ENCODE measurements at places on chromosomes 12 and 14.

DNA sequence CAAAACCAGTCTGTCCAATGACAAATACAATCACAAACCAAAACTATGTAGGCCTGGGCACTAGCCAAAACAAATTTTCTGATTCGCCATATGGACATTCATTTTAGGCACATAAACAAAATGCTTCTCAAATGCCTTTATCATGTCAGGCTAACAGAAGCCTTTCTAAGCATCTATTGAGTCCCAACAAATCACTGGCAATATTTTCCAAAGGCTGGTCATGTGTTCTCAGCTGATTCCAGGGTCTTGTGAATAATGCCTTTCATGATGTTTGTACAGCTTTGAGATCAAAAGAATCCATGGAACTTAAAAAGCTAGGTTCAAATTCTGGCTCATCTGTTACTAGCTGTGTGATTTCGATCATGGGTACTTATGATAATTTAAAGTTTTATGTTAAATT, 16.1 kb downstream of the FSCB start:
- DNase-seq: no peak

DNA sequence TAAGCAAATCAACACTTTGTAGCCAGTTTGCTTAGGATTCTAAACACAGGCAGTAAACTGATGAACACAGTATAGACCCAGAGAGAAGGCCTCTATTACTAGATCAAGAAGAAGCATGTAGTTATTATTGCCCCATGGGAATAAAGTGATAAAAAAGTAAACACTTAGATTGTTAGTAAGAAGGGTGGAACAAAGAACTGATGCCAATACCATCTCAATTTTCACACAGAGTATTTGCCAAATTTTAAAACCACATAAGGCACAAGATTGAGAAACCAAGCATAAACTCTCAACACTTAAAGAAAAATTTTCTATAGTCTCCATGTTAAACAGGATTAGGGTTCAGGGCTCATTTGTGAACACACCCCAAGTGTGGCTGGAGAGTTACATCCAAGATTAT, 77.0 kb upstream of the SYT1 start:
- no peak for DNase-seq

DNA sequence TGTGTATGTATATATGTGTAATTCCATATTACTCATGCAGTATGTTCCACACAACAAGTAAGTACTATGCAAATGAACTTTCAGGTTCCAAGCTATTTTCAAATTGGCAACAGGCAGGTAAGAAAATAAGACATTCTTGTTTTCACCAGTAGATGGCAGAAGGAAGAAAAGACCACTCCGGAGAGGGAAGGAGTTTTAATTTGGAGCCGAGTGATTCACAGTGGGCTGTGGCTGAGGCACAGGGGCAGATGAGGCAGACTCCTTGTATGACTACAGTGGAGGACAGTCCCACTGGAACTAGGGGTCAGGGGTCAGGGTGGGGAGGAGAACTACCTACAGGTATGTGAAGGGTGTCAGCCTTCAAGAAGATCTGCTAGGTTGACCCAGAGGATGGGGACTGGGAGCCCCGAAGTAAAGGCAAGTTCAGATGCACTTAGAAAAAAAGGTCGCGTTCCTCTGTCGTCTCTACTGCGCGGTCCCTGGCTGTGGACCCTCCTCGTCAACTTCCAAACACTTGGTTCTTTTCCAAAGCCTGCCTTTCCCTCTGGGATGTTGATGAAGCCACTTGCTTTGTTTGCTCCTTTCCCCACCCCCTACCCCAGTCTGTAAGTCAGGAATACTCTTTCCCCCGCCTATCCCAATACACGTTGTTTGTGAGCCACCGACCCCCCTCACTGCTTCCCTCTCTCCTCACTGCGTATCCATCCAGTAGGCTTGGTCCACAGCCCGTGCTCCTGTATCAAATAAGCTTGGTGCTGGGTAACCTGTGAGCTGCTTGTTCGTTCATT, 24.1 kb downstream of the DDX47 start:
- peak; percentile 52 for DNase-seq

DNA sequence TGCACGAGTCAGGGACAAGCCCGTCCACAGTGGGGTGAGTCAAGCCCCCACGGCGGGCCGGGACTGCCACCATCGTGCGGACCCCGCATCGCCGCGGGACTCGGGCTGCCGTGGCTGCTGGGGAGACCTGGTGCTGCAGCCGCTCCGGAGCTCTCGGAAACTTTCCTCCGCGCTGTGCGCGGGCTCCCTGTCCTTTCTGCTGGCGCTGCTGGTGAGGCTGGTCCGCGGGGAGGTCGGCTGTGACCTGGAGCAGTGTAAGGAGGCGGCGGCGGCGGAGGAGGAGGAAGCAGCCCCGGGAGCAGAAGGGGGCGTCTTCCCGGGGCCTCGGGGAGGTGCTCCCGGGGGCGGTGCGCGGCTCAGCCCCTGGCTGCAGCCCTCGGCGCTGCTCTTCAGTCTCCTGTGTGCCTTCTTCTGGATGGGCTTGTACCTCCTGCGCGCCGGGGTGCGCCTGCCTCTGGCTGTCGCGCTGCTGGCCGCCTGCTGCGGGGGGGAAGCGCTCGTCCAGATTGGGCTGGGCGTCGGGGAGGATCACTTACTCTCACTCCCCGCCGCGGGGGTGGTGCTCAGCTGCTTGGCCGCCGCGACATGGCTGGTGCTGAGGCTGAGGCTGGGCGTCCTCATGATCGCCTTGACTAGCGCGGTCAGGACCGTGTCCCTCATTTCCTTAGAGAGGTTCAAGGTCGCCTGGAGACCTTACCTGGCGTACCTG, 1.1 kb downstream of the PDE3A start:
- DNase-seq: no peak

- DNase-seq: no peak
Measured at GRCh38 chr12:26359576-26359975, 164.2 kb downstream of the SSPN start.

- no peak for DNase-seq
Measured at GRCh38 chr12:104063712-104064030, 660 bp upstream of the HCFC2 start.

- no peak for DNase-seq
Measured at GRCh38 chr12:114479831-114480230, 73.9 kb upstream of the TBX5 start.

DNA sequence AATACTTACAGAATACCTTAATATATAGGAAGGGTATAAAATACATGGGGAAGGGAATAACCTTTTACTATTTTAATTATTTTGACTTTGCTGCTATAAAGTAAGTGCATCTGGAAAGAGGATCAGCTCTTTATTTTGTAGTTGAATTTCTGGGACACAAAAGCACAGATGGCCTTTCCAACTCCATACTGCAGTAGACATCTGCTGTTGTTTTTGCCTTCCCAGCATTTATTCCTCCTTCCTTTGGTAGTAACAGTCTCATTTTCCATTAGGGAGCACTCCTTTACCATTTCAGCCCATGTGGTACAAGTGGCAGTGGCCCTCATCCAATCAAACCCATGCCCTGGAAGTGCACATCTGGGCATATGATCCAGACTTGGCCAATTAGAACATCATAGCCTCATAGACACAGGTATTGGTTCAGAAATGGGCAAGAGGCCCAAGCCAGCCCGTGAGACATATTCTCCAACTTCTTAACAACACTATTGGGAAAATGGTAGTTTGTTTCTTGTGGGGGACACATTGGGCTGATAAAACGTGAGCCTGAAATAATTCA, 64.8 kb upstream of the YARS2 start:
- DNase-seq: no peak

DNA sequence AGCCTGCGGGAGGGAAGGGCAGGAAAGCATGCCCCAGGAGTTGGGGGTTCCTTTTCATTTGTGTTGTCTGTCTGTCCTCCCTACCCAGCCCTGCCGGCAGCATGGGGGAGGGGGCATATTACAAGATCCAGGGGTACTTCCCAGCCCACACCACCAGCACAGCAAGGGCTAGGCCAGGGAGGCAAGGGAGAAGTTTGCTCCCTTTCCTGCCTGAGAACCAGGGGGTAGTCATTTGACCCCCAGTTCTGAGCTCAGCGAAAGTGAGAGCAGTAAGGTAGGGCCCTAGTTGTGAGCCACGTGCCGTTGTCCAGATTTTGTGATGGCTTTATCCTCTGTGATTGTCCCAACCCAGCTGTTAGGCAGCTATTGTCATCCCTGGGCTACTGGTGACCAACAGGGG, 364.7 kb downstream of the BCL11B start:
- no peak for DNase-seq
